Regular cardiac myocyte (primary cell): ENCODE measurements at places on chromosomes 5 and 9. TPM values are rescaled to one million over a fixed set of nuclear protein-coding genes. Genes with fewer than 3 reads are reported as not detected.

SLC28A3 gene
- total RNA-seq: 0.58 and 1.1 TPM in 2 replicates

IFNB1 gene
- total RNA-seq: not detected in 2 replicates

SPATA31C1 gene
- total RNA-seq: not detected in 2 replicates

SHROOM1 gene
- 2.0 and 5.2 TPM in 2 replicates for total RNA-seq

IFNA2 gene
- total RNA-seq: not detected in 2 replicates

NTRK2 gene
- 2.3 and 2.8 TPM in 2 replicates for total RNA-seq

NKD2 gene
- total RNA-seq: 1.2 and 9.3 TPM in 2 replicates

ENTPD2 gene
- not detected in 2 replicates for total RNA-seq

TAF11L10 gene
- not detected in 2 replicates for total RNA-seq

PCDHGB3 gene
- 1.9 and 4.5 TPM in 2 replicates for total RNA-seq

PCDHB11 gene
- 0.19 and 0.85 TPM in 2 replicates for total RNA-seq

HSD17B3 gene
- not detected in 2 replicates for total RNA-seq
